ENCODE measurements at places on chromosomes 6 and 20. TPM values are rescaled to one million over a fixed set of nuclear protein-coding genes. Genes with fewer than 3 reads are reported as not detected.

GRCh38 chr6:36596356-36596755, 2.2 kb downstream of the SRSF3 start:
- no peak for DNase-seq

DNA sequence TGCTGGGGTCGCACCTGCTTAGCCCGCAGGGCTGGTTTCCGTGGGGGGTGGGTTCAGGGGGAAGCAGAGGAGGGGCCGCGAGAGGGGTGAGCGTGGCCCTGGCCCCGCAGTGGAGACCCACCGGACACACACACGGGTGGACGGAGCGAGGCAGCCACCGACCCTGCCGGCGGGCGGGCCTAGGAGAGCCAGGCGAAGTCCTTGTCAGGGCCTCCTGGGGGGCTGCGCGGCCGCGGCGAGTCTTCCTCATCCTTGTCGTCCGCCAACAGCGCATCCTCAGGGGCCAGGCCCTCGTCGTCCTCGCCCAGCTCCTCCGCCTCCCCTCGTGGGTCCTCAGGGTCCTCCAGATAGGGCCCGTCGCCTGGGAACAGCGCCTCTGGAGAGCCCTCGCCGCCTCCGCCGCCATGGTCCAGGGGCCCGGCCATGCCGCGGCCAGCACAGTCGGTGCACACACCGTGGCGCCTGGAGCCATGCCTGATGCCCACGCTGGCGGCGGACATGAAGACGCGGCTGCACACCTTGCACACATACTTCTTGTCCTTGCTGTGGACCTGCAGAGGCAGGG, 7.3 kb downstream of the SLC2A4RG start:
- DNase-seq, result no peak

- no peak for DNase-seq
Measured at GRCh38 chr20:53579266-53579580, 14.4 kb downstream of the ZNF217 start.

DNA sequence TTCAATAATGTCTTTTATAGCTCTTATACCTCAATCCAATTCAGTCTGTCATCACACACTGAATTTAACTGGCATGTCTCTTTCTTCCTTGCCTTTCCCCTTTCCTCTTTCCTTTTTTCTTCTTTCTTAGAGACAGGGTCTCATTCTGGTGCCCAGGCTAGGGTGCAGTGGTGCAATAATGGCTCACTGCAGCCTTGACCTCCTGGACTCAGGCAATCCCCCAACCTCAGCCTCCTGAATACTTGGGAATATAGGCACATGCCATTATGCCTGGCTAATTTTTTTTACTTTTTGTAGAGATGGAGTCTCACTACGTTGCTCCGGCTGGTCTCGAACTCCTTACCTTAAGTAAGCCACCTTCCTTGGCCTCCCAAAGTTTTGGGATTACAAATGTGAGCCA, 65.9 kb downstream of the CBFA2T2 start:
- no peak for DNase-seq

- DNase-seq, result peak; percentile 42
Measured at GRCh38 chr6:7617801-7618764, 28.1 kb downstream of the SNRNP48 start.

GRCh38 chr20:6485351-6485750, 282.1 kb upstream of the BMP2 start:
- DNase-seq, result no peak

GRCh38 chr6:100185615-100186014, 191.6 kb upstream of the MCHR2 start:
- no peak for DNase-seq

- no peak for DNase-seq
Measured at GRCh38 chr6:114144887-114145851, 174.2 kb upstream of the HDAC2 start.

DNA sequence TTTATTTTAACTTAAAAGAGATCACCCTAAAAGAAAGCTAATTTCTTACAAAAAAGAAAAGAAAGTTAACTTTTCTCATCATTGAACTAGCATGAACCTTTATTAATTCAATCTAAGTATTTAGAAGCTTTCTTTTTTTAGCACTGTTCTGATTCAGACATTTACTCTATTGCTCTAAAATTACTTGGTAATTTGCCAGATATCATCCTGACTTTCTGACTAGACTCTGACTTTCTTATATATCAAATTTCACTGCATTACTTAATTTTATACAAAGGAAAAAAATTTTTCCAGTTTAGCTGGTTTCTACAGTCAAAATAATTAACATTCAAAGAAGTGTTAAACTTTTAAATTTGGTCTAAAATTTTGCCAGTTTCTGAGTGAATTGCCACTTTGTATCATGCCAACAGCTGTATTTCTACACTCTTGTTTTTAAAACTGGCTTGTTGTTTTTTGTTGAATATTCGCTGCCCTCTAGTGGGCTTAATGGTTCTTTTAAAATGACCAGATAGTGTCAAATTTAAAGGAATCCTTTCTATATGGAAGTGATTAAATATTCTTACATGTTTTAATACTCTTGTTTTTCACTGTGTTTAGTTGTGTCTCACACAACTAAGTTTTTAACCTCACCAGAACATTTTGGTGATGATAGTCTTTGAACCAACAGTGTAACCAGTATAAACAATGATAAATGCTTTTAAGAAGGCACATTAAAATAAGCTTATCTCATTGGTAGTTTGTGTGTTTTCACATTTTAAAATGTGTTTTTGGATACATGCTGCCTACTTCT, 102.0 kb downstream of the POPDC3 start:
- no peak for DNase-seq

- peak; percentile 29 for DNase-seq
Measured at GRCh38 chr6:113980937-113981554, 10.1 kb upstream of the HDAC2 start.

GRCh38 chr6:113734982-113735381, 122.2 kb upstream of the MARCKS start:
- DNase-seq, result no peak

- DNase-seq, result no peak
Measured at GRCh38 chr6:22613051-22613450, 43.7 kb downstream of the HDGFL1 start.

- DNase-seq, result no peak
Measured at GRCh38 chr6:166262743-166263515, 45.3 kb downstream of the PRR18 start.

GRCh38 chr6:8175046-8175777, 72.9 kb upstream of the EEF1E1 start:
- no peak for DNase-seq

DNA sequence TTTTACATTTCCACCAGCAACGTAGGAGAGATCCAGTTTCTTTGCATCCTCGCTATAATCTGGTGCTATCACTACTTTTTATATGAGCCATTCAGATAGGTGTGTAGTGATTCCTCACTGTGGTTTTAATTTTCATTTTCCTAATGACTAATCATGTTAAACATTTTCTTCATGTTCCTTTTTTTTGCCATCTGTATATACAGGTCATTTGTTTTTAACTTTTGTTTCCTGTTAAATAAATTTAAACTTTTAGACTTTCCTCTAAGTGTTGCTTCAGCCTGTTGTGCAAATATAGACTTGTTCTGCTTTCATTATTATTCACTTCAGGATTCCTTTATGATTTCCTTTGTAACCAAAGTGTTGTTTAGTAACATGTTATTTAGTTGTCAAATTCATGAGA, 697.4 kb downstream of the PTPRT start:
- DNase-seq, result no peak

GRCh38 chr20:61883857-61884393, 181.8 kb downstream of the TAF4 start:
- no peak for DNase-seq

- DNase-seq, result no peak
Measured at GRCh38 chr6:128417698-128418097, 102.7 kb downstream of the PTPRK start.

GRCh38 chr6:104506429-104506828, 353.3 kb downstream of the HACE1 start:
- no peak for DNase-seq

DNA sequence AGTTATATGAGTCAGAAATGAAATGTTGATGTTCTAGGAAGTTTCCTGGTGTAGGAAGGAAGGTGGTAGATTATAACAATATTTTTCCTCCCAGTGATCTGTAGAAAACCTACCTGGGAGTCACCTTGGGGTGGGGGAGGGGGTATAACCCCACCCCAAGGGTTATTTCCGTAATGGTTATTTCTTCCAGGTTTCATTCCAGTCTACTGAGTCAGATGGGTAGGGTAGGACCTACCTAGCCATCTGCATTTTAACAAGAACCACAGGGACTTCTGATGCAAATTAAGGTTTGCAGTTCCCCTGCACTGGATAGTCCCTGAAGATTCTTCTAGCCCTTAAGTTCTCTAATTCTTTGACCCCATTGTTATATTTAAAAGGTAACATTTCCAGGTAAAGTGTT, 88.9 kb downstream of the ARMC2 start:
- DNase-seq, result no peak

DNA sequence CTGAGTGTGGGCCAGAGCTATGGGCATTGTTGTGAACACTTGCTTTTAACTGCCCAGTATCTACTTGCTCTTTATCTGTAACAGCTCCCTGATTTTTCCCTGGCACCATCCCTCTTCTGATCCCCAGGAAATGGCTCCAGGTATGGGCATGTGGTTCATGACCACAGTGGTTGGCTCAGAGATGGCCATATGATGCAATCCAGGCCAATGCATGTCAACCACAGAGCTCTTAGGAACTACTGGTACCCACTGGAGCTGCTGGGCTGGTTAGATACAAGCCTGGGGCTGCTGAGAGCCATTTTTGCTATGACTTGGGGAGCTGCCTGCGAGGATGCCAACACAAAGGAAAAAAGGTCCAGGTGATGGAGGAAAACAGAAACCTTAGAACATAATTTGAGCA, 55.6 kb downstream of the KCNB1 start:
- DNase-seq, result no peak

Gene ADGB
- total RNA-seq, result not detected

Gene LRRN4
- not detected for total RNA-seq

Gene GTSF1L
- total RNA-seq, result not detected

Gene ARMH2
- not detected for total RNA-seq

Gene LY6G6D
- not detected for total RNA-seq

Measured in activated CD4-positive, alpha-beta T cell treated with anti-CD3 and anti-CD28 coated beads for 36 hours (primary cell).